H54 (cell line): ENCODE measurements at places on chromosomes 7 and 10.

DNA sequence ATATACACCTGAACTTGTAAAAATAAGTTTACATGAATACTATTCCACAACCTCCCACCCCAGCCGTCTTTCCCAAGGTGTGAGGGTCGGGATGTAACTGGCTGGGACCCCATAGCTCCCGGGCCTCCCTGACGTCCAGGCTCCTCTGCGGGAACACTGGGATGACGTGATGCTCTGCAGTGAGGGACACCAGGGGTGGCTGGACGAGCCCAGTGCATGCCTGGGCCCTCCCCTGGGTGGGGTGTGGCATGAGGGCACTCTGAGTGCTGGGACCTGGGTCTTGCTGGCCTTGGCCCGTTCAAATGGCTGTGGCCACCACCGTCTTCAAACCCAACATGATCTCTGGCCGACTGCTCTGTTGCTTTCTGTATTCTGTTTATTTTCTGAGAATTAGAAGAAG is 182.4 kb downstream of the DNAJB6 start:
- no peak for DNase-seq

DNA sequence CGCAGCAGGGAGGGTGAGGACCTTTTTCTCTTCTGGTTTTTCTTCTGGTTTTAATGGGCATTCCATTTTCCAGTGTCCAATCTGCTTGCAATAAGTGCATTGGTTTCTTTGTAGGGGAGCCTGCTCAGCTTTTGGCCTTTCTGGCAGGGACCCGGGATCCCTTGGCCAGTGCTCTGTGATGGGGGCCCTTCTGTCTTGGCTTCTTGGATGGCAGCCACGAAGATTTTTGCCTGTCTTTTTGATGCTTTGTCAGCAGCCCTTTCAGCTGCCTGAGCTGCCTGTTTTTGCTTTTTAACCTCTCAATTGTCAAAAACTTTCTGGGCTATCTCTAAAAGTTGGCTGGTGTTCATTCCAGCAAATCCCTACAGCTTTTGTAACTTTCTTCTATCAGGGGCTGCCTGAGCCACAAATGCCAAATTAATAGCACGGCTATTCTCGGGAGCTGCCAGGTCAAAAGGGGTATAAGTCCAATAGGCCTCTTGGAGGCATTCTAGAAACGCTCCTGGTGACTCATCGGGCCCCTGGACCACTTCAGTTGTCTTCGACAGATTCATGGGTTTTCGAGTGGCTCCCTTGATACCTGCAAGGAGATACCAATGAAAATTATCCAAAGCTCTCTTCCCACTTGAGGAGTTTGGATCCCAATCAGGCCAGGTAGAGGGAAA is 179.9 kb upstream of the MBL2 start:
- no peak for DNase-seq

DNA sequence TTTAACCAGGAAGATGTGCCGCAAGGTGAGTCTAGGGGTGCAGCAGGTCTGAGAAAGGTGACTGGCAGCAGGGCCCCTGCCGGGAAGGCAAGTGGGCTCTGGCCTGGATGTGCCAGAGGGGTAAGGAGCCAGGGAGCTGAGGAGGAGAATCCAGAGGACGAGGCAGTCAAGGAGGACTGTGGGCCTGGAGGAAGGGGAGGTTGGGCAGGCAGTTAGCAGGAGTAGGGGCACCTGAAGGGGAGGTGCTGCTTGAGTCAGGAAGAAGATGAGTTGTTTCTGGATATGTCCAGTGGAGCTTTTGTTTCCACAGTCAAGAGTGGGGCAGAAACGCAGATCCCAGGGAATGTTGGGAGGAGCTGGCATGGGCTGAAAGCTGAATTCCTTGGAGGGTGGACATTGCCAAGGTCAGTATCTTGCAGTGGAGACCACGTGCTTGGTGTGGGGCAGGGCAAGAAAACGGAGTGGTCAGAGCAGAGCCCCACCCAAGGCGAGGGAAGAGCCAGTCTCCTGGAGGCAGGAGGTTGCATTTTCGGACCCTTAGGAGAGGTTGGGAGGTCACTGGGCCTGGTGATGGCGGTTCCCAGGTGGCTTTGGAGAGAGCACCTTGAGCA is 34.0 kb downstream of the MINDY4 start:
- DNase-seq = no peak

GRCh38 chr10:32377458-32378259 is 30.7 kb upstream of the EPC1 start:
- no peak for DNase-seq

DNA sequence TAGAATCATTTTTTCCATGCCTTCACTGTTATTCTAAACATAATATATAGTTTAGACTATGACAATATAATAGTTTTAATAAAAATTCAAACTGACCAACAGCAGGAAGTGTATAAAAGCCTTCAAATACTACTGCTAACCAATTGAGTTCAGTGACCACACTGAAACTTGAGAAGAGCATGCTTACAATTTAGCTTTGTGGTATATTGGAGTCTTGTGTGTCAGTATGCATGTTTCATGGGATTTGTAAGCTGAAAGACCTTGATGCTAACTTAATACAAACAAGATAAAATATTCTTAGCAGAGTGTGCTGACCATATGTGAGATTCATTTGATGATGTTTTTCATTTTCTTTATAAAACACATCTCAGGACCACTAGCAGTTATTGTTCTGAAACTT is 395.5 kb downstream of the SUGCT start:
- no peak for DNase-seq

GRCh38 chr10:122462533-122463465 is 1.4 kb downstream of the HTRA1 start:
- DNase-seq = no peak

DNA sequence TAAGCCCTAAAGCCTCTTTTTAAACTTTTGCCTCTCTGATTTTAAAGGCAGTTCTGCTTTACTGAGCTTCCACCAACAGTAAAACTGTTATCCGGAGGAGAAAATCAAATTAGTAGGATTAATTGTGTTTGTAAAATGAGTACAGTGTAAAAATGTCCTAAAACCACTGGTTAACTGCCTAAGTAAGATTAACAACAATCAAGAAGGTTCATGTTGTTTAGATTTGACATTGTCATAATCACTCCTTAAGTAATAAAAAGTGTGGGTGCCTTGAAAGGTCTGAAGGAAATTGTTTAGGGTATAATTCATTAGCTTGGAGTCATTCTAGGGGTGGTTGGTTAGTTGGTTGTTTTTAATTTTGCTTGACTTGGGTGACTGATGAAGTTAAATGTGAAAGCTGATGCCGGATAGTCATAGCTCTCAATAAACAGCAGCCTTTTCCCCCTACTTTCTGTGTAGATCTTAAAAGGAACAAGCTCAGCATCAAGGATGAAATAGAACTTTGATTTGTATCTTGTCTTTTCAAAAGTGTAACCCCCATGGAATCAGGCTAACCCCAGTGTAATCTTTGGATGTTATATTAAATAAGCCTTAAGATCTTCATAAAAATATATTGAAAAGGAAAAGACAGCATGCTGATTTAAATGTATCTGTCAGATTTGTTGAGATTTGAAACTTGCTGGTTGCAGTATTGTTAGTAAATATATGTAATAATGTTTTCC is 148.3 kb downstream of the ARID5B start:
- DNase-seq = no peak

GRCh38 chr7:50599385-50599784 is 34.2 kb upstream of the DDC start:
- DNase-seq = no peak

GRCh38 chr7:37924491-37925041 is 4.1 kb downstream of the EPDR1 start:
- no peak for DNase-seq

DNA sequence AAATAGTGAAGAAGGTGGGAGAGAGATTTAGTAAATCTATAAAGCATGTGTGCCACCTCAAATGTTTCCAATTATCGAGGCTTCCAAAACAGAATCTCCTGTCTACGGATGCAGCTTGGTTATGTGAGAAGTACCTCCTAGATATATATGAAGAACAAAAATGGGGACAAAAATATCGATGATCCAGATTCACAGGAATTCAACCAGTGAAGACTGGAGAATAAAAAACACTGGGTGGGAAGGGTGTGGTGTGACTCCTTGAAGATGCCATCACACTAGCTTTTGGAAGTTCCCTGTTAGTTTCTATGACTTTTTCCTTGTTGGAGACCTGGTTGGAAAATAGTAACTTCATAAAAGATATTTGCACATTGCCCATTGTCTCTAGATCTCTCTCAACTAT is 152.4 kb downstream of the LRRC4 start:
- no peak for DNase-seq

DNA sequence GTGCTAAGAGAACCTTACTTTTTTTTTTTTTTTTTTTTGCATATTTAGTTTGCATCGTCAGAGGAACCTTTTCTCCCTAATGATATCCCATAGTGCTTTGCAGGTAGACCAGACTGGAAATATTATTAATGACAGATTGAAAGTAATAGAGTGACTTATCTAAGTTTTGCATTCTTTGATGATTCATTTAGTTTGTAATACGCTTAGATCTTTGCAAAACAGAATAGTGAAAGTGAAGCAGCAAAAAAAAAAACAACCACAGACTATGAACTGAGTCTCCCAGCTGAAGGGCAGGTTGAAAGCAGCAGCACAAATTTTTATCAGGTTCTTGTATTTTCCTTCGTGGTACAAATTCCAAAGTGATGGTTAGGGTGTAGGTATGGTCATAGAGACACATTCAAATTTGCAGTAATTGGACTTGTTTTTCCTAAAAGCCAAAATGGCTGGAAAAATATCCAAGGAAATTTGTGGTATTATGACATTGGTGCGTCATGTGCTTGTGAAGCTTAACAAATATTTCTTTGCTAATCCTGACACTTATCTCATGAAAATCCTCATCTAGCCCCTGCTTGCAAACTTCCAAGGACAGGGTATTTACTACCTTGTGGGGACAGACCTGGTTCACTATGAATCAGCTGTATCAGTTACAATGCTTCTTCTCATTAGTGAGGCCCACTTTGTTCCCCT is 81.8 kb upstream of the CREB5 start:
- DNase-seq = no peak

DNA sequence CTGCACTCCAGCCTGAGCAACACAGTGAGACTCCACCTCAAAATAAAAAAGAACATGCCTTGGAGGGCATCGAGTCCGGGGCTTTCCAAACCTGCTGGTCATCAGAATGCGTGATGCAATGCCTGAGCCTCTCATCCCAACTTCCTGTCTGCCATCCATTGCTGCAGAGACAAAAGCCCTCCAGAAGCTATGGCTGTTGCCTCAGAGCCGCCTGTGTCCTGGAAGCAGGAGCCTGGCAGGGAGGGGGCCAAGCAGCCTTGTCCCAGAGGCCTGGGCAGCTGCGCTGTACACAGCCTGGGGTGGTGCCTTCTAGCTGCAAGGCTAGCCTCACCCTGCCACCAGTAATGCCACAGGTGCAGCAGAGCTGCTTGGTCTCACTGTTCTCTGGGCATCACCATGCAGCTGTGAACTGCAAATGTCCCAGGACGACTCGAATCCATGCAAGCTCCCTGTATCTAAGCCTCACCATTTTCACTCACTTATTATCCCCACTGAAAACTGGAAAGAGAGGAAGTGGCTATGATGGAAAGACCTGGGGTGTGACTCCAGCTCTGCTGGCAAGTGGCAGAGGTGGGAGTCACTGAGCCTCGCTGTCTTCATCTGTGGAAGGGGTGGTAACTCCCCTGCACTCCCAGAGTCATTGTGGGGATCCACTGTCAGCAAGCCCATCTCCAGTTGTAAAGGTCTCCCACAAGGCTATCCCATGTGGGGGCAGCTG is 7.0 kb downstream of the ALOX5 start:
- no peak for DNase-seq

GRCh38 chr10:14382022-14382421 is 51.3 kb upstream of the FRMD4A start:
- no peak for DNase-seq

DNA sequence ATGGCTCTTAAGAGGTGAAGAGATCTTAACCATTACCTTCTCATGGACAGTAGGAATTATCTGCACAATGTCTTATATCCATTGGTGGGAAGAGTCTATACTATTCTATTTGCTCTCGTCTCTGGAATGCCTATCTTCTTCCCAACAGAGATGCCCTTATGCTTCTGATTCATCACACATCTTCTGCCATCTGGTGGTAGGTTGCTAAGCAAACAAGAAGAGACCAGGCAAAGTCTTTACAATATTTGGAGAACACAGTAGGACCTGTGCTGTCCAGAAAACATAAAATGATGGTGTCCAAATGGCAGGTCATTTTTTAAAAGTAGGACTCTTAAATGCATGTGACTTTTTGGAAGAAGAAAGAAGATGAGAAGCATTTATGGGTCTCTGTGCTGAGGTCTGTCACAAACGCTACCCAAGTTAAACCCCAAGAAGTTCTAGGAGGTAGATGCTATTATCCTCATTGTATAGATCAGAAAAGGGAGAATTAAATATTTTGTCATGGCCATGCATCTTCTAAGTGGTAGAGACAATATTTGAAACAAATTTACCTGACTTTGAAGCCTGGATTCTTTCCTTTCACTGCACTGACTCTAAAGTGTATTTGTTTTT is 67.8 kb upstream of the NXPH1 start:
- no peak for DNase-seq

- DNase-seq = no peak
Measured at GRCh38 chr7:80153446-80153845, 18.8 kb downstream of the GNAI1 start.

- DNase-seq = no peak
Measured at GRCh38 chr10:45075826-45076380, 75.2 kb downstream of the ZNF22 start.

DNA sequence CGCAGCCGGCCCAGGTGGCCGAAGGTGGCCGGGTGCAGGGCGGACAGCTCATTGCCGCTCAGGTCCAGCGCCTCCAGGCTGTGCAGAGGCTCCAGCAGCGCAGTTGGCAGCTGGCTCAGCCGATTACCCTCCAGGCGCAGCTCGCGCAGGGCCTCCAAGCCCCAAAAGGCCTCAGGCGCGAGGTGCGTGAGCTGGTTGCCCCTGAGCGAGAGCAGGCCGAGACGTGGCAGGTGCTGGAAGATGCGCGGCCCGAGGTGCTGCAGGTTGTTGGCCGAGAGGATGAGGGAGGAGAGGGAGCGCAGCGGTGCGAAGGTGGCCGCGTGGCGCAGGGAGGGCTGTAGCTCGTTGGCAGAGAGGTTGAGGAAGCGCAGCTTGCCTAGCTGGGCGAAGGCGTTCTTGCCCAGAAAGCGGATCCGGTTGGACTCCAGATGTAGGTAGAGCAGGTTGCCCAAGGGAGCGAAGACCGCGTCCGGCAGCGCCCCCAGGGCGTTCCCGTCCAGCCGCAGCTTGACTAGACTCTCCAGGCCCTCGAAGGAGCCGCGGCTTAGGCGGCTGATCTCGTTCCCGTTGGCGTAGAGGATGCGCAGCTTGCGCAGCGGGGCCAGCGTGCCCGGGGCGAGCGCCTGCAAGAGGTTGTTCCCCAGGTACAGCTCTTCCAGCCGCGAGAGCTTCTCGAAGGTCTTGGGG is 923 bp downstream of the TRIL start:
- DNase-seq = no peak

- no peak for DNase-seq
Measured at GRCh38 chr7:159112136-159113011, 32.3 kb downstream of the VIPR2 start.
